Adrenal gland (tissue), 19 donors: ENCODE measurements at places on chromosomes 4 and X.

- no peak for DNase-seq
Measured at GRCh38 chr4:181077341-181077740, 1165.9 kb upstream of the TENM3 start.

GRCh38 chr4:7266525-7267292 lies 74.4 kb downstream of the SORCS2 start:
- DNase-seq: no peak

GRCh38 chr4:88106205-88106604 lies 52.2 kb downstream of the ABCG2 start:
- DNase-seq: no peak

DNA sequence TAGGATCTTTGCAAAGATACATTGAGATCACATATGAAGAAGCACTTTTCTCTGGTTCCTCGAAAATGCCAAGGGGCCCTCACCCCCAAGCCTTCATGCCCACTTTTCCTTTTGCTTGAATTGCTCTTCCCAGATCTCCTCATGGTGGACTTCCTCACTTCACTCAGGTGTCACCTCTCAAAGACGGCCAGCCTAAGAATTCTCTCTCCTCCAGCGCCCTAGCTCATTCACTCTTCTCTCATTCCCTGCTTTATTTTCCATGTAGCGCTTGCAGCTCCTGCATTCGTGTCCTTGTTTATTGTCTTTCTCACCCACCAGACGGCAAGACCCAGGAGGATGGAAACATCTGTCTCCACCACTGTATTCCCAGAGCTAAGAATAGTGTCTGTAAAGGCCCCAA lies 32.9 kb downstream of the CCKAR start:
- no peak for DNase-seq

DNA sequence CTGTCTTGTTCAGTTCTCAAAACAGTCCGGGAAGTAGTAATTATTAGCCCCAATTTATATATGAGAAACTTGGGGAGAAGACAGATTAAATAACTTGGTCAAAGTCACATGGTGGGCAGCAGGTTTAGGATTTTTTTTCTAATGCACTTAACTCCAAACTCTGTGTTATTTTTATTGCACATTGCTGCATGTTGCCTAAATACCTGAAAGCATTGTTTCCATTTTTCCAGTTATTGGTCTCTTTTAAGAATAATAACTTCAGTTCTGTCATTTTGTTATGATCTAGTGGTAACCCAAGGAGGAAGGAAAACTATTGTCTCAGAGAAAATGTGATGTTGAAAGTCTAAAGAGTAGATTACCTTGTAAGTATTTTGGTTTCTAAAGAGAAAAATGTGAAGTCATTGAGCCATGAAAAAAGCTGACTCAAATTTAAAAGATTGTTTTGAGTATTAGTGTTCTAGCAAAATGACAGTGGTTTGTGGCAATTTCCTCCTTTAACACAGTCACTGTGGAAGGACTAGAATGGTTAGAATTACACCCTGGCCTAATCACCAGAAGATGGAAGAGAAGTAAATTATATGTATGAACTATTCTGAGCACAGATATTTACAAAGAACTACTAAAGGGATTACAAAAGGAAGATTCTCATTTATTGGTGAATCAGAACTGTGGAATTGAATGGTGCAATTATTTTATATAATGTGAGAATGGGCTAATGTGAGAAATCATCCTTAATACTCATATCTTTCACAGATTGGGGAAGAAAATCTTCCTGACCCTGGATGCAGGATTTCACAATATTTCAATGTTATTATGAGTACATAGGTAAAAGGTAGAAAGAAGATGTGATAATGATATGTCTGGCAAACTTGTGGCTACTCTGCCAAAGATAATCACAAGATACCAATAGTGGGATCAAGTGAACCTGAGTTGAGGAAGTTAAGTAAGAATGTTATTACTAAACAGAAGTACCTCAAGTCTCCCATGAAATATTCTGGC lies 21.7 kb upstream of the CXCL8 start:
- DNase-seq: no peak

DNA sequence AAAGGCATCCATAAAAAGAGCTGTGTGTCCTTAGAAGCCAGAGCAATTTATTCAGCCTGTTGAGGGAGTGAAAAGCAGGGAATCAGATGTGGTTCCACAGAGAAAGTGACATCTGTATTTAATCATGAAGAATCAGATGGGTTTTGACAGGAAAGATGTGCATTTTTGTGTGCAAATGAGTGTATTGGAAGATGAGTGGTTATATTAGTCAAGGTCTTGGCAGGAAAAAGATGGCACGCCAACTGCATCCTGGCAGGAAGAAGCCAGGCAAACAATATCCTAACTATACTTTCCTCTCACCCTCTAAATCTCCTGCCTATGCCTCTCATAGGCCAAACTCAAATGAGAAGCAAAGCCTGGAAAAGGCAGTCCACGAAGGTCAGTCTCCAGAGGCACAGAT lies 59.1 kb downstream of the SCFD2 start:
- DNase-seq: no peak

- DNase-seq: peak; percentile 67
Measured at GRCh38 chr4:5710961-5711478, at the start of gene EVC. Gene EVC (plus strand): TSS chr4:5711201. CDS start chr4:5711381, 180 bp downstream.

- no peak for DNase-seq
Measured at GRCh38 chr4:118086344-118086743, 52.1 kb downstream of the NDST3 start.

DNA sequence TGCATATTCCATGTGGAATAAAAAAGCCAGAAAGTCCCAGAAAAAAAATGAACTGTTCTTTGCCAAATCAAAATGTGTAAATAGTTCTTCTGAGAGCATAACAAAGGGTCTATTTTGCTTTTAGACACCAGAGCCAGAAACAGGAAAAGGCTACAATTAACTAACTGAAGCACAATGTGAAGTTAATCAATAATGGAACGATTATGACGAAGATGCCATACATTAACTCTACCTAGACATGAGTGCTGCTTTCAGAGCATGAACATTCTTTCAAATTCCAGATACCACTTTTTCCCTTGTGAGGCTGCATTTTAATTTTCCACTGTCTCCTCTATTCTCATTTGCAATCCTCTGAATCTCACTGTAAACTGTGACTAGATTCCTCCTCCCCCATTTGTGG lies 48.7 kb upstream of the PHOX2B start:
- no peak for DNase-seq

GRCh38 chrX:1595711-1596060 lies 4.3 kb downstream of the AKAP17A start:
- no peak for DNase-seq

DNA sequence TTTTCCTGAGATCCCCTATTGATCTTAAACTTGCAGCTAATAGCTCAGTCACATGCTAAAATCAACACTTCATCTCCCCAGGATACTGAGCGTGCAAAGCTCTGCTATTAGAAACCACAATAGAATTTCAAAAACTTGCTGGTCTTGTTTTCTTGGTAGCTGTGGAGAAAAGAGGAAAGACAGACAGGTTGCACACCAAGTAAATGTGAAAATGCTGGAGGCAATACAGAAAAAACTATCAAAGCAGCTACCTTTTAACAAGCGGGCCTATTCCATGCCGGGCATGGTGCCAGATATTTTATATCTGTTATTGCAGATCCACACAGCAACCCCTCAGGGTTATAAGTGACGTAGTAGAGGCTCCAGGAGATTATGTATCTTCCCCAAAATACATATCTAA lies 171.9 kb downstream of the DCTD start:
- DNase-seq: no peak

DNA sequence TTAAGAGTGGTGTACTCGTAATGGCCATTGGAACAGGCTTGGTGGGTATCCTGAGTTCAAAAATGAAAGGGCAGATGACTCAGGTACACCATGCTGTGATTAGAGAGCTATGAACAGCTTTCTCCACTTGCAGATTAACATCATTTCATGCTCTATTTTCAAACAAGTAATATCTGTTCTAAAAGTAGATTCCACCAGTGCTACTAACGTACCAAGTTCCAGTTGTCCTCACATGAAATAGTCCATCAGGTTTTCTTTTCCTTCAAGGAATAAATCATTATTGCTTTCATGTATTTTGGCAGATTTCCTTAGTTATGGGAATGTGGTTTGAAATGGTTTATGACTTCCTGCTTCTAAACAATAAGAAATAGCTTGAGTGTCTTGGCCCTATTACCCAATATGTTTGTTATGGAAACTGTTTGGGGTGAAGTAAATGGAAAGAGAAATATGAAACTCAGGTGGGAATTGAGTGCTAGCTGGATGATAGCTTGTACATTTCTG lies 49.9 kb downstream of the PCDH7 start:
- DNase-seq: no peak

DNA sequence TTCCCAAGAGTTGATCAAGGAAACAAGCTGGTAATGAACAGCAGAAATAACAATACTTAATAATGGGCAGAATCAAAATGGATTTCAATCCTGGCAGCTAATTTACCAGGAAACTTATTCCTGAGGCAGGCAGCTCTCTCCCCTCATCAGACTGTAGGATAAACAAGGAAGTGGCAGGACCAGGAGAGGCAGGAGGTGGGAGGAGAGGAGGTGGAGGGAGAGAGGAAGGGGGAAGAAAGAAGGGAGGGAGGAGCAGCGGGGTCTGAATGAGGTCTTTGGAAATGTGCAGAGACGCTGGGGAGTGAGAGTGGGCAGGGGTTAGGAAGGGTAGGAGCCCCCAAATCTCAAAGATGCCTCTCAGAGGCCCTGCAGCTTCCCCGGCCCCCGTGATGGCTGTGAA lies 231.5 kb downstream of the BCOR start:
- no peak for DNase-seq

DNA sequence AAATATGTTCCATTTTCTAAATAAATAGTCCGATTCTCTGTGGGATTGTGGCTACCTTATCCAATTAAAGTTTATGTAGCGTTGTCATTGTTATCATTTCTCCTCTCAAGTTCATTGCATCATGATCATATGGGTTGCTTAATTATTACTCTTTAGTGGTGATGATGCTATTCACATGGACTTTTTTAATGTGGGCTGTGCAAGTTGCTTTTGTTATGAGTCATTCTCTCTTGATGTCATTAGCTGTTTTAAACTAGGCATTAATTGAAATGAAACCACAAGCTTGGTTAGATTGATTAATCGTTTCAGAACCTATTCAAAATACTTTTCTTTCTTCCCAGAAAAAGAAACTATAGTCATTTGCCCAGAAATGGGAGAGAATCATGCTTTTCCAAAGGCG lies 38.2 kb downstream of the NHS start:
- DNase-seq: no peak

DNA sequence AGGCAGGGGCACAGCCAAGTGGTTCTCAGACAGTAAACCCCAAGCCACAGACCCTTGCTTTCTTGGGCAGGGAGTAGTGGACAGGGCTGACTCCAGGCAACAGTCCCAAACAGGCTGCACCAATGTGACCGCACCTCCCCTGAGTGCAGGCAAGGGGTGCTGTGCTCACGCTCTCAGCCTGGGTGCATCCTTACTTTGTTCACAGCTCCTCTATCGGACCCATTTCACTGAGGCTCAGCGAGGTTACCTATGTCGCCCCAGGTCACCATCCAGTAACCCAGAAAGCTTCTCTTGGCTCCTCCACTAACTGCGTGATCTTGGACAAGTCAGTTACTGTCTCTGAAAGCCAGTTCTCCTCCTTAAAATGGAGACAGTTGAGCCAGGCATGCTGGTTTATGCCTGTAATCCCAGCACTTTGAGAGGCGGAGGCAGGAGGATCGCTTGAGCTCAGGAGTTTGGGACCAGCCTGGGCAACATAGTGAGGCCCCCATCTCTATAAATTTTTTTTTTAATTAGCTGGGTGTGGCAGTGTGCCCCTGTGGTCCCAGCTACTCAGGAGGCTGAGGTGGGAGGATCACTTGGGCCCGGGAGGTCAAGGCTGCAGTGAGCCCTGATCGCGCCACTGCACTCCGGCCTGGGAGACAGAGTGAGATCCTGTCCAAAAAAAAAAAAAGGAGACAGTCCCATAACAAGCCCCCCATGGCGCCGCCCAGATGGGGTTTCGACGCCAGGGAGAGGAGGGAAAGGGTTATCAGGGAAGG lies 823 bp upstream of the MAN2B2 start:
- DNase-seq: no peak

DNA sequence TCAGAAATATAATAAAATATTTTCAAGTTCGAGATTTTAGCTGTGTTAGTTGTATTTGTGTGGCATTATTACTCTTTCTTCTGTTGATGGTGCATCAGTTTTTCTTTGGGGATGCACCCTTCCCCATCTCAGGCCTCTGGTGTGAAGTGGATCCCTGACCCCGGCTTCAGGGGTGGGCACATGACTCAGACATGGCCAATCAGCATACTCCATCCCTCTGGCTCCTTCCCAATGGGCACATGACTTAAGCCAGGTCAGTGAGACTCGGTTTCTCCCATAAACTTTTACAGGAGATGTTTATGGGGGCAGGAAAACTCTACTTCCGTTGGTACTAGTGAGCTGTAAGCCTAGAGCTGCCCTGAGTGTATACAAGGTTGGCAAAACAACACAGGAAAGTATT lies 3.0 kb upstream of the KIT start:
- DNase-seq: no peak
